ENCODE measurements at places on chromosomes 11 and 22.

DNA sequence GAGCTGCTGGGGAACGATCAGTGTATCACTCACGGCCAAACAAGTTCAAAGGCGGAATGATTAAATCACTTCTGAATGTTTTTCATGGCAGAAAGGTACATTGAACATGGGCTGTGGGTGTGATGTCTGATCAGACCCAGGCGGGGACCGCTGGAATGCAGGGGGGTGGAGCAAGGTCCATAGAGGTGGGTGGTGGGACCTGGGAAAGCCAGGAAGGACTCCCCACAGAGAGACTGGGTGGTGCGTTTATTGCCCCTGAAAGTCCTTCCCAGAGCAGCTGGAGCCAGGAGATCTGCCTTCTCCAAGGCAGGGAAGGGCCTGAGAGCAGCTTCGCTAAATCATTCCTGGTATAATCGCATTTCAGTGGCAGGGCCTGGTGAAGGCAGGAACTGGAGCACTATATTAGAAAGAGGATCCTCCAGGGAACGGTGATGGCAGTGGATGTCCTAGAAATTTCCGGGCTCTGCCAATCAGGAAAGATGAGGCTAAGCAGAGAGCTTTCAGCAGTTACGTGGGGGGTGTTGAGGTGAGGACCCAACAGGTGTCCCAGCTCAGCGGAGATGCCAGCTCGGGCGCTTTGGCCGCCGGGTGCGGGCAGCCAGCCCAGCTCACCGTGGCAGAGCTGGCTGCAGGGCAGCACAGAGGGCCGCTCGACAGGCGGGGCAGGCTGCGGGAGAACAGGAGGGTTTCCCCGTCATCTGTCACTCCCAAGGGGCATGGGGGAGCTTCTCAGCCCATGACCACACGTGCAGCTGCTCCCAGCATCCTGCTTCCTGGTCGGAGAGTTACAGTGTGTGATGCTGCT is 271.7 kb downstream of the CTTN start:
- DNase-seq: no peak

GRCh38 chr11:78438298-78438975 is 20.8 kb upstream of the GAB2 start:
- no peak for DNase-seq

- no peak for DNase-seq
These were observed 33.4 kb upstream of the WNT7B start for GRCh38 chr22:46010207-46010867.

- peak; percentile 58 for DNase-seq
These were observed 26.1 kb upstream of the CARD16 start for GRCh38 chr11:105071089-105071732.

DNA sequence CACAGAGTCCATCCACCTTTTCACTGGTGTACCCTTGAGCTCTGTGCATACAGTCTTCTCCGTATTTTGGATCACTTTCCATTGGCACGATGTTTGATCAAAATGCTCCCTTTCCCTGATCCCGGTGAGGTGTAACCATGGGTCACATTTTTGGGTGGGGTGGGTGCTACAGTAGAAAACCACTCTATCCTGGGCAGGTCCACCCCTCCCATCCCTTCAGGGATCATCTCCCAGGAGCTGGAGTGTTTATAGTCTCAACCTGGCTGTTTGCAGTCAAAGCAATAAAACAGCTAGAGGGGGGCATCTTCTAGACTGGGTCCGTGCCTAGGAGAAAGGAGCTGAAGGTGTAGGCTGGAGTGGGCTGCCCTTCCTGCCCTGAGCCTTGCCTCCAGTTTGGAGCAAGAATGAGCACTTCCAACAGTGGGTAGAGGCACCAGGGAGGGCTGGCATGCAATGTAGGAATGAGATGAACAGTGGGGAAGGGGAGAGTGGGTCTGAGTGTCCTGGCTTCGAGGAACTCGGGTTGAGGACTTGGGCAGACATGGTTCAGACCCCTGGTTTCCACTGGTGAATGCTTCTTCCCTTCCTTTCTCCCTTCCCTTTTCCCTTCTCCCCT is 38.8 kb downstream of the RNF141 start:
- no peak for DNase-seq

DNA sequence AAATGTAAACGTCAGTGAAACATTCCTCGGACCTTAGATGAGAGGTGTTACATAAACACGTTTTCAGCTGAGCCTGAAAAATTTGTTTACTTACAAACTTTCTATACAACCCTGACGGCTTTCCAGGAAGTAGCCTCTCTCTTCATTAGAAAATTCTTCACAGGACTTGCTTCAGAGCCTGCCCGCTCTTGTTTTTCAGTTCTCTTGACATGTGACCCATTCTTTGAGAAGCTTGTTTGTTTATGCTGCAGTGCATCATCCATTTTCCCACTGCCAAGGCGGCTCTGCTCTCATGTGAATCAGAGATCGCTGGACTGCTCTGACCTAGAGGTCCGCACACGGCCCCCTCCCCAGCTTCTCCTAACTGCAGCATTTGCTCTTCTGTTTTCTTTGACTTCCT is 47.9 kb upstream of the ARHGAP42 start:
- DNase-seq: no peak

DNA sequence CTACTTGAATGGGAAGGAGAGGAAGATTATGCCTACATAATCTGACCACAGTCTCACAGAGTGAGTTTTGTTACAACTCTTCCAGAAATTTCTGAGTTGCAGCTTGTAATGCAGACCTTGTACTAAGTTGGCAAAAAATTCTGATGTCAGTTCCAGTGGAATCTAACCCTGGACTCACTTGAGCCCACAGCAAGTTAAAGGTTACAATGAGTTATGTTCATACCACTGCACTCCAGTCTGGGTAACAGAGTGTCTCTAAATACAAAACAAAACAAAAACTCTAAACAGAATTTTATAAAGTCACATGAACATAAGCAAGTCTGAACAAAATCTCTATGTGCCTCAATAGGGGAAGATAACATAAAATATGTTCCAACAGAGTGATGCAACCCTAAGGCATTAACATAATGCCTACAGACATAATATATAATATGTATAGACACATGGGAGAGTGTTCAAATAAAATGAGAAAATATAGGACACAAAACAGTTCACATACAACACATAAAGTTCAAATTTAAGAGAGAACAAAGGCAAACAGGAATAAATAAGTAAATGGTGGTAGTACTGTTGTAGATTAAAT is 1.1 kb downstream of the GLYAT start:
- DNase-seq: no peak

DNA sequence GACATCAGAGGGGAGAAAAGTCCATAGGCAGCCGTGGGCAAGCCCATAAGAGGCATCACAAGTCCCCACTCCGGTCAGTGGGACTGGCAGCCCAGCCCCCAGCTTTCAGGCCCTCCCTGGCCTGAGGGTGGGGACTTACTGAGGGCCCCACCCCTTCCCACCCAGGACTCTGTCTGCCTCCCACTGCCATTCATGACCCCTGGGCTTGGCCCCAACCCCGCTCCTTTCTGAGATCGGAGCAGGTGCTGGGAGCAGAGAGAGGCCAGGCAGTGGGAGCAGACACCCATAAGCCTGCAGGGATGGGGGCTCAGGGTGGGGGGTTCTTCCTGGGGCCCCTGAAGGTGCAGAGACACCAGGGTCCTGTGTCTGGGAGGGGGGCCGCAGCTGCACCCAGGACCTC is 5.1 kb downstream of the UPK2 start:
- no peak for DNase-seq

GRCh38 chr11:119100994-119101758 is 477 bp downstream of the DPAGT1 start:
- DNase-seq: peak; percentile 50

- DNase-seq: no peak
These were observed 8.6 kb upstream of the C11orf96 start for GRCh38 chr11:43933608-43934551.

GRCh38 chr11:79430280-79430679 is 10.6 kb downstream of the TENM4 start:
- no peak for DNase-seq

GRCh38 chr11:117145393-117145761 is 1.3 kb downstream of the PAFAH1B2 start:
- DNase-seq: peak; percentile 42

- DNase-seq: peak; percentile 51
These were observed 420 bp upstream of the TRIM44 start for GRCh38 chr11:35662061-35662648.

GRCh38 chr11:131504199-131504949 is 134.0 kb downstream of the NTM start:
- DNase-seq: no peak

DNA sequence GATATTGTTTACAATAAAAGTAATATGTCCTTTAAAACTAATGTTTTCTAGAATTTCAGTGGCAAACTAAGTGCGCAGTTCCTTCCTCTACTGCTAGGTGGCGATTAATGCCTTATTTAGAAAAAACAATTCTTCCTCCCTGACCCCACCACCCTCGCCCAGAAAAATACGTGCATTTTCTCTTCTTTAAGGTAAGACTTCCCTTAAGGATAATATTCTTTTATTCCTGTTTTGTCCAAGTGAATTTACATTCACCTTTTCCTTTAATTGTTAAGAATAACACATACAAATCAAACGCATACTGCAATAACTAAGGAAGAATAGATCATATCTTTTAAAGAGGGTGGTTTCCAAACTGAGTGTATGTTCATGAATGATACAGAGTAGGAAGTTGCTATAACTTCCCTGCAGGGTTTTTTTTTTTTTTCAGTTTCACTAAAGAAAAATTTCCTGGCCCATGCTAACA is 17.0 kb upstream of the PSMA1 start:
- DNase-seq: peak; percentile 53

All from RPMI8226 (cell line).